ENCODE measurements at places on chromosomes 16 and 17.

DNA sequence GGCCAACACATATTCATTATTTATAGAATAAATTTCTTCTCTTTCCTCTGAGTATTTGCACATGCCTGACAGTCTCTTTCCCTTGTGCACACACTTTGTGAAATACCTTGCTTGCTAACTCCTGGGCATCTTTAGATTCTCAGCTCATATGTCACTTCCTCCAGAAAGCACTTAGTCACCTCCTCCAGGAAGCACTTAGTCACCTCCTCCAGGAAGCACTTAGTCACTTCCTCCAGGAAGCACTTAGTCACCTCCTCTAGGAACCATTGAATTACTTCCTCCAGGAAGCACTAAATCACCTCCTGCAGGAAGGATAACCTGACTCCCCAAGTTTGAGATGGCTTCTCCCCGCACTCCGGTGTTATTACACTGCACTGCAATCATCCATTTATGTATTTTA lies 462.5 kb upstream of the EEF2KMT start:
- DNase-seq = no peak

- DNase-seq = no peak
Measured at GRCh38 chr16:19829844-19830692, 54.6 kb downstream of the GPRC5B start.

- DNase-seq = no peak
Measured at GRCh38 chr16:87927195-87927562, 9.2 kb downstream of the CA5A start.

DNA sequence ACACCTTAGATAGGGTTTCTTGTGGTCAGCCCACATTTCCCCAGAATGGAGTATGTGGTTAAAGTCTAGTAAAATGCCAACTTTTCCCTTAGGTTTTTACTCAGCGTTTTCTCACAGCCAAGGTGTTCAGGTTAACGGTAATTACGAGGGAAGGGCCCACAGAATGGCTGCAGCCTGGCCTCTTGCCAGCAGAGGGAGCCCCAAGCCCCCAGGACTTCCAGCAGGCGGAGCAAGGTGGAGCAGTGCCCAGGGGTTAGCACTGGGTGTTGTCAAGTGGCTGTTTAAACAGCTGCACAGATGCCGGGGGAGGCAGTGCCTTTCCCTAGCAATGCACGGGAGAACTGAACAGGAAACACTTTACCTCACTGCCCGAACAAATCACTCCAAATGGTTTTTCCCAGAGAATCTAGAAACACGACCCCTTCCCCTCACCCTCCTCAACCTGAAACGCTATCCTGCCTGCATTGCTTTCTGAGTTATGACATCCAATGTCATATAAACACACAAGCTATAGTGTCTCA lies 6.6 kb downstream of the PHB1 start:
- peak; percentile 41 for DNase-seq

DNA sequence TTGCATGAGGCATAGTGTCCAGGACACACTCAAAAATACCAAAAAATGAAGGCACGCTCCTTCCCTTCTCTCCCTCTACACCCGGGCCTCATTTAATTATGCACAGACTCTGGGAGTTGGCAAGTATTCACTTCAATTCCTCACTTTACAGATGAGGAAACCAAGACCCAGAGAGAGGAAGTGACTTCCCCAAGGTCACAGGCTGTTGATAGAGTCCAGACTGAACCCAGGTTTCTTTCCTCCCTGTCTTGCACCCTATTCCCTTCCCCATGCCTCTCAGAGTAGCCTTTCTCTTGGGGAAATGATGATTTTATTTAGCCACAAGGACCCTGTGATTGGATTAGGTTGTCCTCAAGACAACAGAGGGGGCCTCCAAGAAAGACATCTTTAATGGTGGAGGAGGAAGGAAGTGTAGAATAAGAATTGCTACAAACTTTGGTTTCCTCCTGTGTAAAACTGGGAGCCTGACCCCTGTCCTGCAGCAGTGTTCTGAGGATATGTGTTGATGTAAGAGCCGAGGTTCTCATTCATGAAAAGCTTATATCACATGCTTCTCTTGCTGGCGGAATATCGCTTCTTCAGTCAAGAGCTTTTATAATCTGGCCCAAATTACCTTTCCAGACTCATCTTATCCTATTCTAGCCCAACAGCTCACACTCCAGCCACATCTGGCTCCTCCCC lies 48.8 kb upstream of the SIAH1 start:
- DNase-seq = no peak

GRCh38 chr16:56773532-56773931 lies 43.6 kb downstream of the NUP93 start:
- DNase-seq = no peak

- no peak for DNase-seq
Measured at GRCh38 chr17:75635610-75636202, 2.5 kb downstream of the SMIM5 start.

GRCh38 chr16:69349536-69349935 lies 2.0 kb downstream of the TMED6 start:
- no peak for DNase-seq

DNA sequence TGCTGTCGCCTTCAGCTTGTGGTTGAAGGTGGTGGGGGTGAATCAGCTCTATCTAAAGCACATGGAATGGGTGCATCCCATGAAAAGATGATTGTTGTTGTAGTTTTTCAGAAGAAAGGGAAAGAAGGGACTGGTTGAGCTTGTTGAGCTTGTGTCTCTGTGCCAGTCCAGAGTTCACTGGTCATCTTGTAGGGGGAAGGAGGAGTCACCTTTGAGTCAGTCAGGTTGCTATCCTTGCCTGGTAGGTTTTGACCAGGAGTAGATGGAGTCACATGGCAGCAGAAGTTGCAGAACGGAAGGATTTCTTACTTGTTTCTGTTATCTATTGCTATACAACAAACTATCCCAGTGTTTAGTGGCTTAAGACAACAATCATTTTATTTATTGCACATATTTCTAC lies 73.3 kb downstream of the PLCG2 start:
- no peak for DNase-seq

- DNase-seq = no peak
Measured at GRCh38 chr16:75296606-75297005, 45.2 kb upstream of the BCAR1 start.

GRCh38 chr16:74601126-74601871 lies 5.6 kb downstream of the GLG1 start:
- no peak for DNase-seq

DNA sequence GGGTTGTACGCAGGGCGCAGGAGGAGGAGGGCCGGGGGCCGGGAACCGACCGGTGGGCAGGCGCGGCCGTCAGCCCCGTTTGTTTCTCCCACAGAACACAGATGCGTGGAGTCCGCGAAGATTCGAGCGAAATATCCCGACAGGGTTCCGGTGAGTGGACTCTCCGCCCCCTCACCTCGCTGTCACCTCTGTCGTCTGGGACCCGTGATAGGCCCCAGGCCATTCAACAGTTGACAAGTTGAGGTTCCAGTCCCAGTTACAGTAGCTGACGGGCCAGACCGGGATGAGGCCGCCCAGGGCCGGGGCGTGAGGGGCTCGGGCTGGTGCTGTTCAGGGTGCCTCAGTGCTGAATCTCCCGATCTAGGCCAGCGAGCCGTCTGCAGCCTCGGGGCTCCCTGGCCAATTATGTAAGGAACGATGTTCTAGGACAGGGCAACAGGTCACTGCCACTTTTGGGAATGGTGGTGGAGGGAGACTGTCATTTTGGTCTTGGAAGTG lies 628 bp downstream of the GABARAPL2 start:
- no peak for DNase-seq

- DNase-seq = no peak
Measured at GRCh38 chr17:28900986-28901726, 1.7 kb downstream of the DHRS13 start.

- no peak for DNase-seq
Measured at GRCh38 chr16:81243942-81244341, 5.5 kb downstream of the BCO1 start.

DNA sequence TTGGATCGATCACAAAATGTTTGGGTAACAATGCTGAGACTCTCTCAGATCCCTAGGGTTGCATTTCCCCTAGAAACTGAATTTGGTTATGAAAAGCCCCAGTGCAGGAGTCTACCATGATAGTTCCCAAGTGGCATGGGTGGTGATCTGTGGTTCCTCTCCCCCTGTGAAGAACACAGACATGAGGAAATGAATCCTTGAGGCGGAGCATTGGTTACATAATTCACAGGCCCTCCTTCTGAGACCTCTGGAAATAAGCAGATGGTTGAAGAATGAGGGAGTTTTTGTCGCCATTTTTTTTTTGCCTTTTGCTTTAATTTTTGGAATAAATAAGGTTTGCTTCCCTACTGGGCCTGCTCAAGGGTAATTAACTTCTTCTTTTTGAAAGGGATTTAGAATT lies 597.0 kb upstream of the RBFOX1 start:
- DNase-seq = no peak

- DNase-seq = no peak
Measured at GRCh38 chr17:13337151-13337550, 264.6 kb downstream of the HS3ST3A1 start.

DNA sequence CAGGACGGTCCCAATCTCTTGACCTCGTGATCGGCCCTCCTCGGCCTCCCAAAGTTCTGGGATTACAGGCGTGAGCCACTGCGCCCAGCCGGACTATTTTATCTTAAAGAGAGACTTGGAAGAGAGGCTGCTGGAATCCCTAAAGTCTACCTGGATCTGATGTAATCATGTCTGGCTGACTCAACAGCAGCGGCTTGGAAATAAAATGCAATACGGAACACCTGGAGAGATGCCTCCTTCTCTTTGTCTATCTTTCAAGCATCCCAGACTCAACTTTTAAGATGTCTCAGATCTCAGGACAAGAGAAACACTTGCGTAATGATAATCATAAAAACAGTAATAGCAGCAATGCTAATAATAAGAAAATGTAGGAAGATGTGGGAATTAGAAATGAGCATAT lies 95.6 kb downstream of the CDH8 start:
- no peak for DNase-seq

- no peak for DNase-seq
Measured at GRCh38 chr17:42702446-42702845, 20.1 kb downstream of the CNTNAP1 start.

GRCh38 chr17:31515267-31515666 lies 123.8 kb downstream of the RAB11FIP4 start:
- DNase-seq = no peak

- no peak for DNase-seq
Measured at GRCh38 chr16:11249233-11250061, 6.6 kb downstream of the SOCS1 start.

DNA sequence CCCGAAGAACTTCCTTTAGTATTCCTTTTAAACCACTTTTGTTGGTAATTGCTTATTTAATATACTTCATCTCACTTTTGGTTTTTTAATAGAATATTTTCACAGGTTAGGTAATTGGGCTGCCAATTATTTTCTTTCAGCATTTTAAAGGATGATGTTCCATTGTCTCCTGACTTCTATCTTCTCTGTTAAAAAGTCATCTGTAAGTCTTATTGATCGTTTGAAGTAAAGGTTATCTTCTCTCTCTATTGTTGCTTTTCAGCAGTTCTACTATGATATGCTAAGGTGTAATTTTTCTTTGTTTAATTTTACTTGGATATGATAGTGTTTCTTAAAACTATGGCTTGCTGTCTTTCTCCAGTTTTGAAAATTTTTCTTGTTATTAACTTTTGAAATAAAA lies 307.5 kb downstream of the MAP2K4 start:
- no peak for DNase-seq

- DNase-seq = no peak
Measured at GRCh38 chr17:8701221-8701620, 43.4 kb downstream of the CCDC42 start.

DNA sequence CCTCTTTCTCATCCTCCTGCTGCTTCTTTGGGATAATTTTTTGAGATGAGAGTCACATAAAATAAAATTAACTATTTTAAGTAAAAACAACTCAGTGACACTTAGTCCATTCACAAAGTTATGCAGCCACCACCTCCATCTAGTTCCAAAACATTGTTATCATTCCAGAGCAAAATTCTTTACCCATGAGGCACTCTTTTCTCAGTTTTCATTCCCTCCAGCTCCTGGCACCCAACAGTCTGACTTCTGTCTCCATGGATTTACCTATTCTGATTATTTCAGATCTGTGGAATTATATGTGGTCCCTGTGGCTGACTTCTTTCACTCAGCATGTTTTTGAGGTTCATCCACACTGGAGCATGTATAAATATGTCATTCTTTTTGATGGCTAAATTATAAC lies 239.9 kb upstream of the DYNLRB2 start:
- no peak for DNase-seq

- no peak for DNase-seq
Measured at GRCh38 chr17:1529863-1530262, 13.5 kb upstream of the INPP5K start.

DNA sequence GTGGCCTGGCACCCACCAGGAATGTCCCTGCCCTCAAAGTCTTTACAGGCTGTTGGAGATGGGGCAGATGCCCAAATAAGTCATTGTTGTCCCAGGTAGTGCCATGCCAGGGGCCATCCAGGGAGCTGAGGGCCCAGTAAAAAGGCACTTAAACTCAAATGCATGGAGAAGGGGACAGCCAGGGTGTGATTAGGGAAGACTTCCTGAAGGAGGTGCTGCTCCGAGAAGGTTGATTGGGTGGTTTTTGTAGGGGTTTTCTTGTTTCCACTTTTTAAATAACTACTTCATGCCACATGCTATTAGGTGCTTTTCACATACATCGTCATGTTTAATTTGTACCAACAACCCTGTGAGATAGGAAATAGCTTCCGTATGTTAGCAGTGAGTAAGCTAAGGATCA lies 66.9 kb downstream of the RAI1 start:
- DNase-seq = no peak

GRCh38 chr17:82386881-82387704 lies 15.5 kb downstream of the UTS2R start:
- DNase-seq = no peak

GRCh38 chr16:48478393-48478792 lies 93.2 kb upstream of the SIAH1 start:
- no peak for DNase-seq

DNA sequence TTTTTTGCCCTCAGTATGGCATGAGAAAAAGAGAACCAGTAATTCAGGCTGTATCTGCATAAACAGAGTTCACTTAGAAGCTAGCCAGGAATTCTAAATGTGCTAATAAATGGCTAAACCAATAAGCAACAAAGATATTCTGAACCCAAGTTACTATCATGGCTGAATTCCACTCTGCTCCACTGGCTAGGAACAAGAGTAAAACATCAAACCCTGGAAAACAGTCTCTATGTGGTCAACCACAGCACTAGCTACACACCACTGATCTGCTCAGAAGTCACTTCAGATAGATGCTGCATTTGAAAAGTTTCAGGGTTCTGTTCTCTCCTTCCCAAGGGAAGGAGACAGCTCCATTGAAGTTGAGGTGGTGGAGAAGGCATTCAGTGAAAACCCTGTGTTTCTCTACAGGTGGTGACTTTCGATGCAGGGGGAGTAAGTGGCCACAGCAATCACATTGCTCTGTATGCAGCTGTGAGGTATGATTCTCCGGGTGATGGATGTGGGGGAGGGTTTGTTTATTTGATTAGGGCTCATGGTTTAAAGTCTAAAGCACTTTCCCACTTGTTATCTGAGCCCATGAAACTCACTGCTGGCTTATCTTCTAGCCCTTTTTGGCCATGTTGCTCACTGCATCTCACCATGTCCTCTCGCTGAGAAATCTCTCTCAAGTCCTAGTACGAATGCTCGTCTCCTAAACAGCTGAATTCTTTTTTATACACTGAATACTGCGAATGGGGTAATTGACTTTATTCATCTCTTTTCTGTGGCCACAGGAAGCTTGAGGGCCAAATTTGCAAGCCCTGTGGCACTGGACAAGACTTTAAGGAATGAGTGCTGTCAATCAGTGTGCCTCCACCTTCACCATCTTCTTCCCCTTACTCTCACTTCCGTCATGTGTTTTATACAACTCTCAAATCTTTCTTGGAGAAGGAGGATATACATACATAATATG lies 39.9 kb downstream of the CENPV start:
- no peak for DNase-seq

- no peak for DNase-seq
Measured at GRCh38 chr17:29444589-29444988, 54.4 kb downstream of the TAOK1 start.

Measured in fibroblast of the conjunctiva (primary cell).